ENCODE measurements at places on chromosomes 16 and 17.

DNA sequence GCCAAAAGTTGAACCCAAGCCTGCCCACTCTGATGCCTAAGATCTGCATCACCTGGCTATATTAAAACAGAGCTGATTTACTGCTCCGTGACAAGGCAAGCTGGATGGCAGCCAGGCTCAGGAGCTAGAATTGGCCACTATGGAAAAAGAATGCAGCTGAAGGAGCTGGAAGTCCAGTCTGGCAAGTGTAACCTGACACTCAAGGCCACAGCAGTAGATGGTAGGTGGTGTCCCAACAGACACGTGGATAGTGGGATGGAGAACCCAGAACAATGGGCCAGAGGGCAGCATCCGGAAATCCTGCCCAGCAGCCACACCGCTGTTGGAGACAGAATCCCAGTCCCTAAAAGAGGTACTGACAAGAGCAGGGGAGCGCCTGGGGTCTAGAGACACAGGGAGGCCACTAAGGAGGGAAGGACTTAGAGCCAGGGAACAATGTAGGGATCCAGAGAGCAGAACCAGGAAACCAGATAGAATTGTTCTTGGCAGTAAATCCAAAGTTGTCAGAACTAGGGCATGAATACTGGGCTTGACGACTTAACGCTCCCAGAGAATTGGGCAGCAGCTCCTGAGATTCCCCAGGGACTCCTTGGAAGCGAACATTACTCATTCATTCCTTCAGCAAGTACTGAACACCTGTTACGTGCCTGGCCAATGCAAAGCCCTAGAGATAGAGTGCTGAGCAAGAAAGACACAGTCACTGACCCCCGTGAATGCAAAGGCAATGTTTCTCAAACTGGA lies 85.7 kb downstream of the CDYL2 start:
- no peak for DNase-seq

GRCh38 chr16:87203060-87203656 lies 114.0 kb downstream of the C16orf95 start:
- peak; percentile 5 for DNase-seq

- no peak for DNase-seq
Measured at GRCh38 chr17:51674579-51675255, 414.4 kb downstream of the UTP18 start.

DNA sequence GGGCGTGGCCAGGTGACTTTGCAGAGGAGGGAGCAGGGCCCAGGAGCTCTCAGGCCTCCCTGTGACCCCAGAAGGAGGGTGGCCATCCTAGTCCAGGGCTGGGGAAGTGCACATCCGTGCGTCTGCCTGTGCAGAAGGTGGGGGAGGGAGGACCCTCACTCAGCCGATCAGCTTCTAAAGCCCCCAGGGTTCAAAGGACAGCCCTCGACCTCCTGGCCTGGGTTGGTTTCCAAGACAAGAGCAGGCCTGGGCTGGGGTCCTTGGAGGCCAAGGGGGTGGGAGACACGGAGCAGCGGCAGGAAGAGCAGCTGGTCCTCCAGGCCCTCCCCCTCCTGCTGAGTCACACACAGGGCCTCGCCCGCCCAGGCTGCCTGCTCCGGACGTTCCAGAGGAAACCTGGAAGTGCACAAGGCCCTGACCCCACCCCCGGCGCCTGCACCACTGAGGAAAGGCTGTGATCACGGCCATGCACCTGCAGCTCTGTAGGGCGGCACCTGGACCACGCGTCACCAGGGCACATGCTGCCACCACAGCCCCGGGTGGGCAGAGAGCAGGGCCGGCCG lies 67.1 kb upstream of the ZNF469 start:
- DNase-seq = no peak

DNA sequence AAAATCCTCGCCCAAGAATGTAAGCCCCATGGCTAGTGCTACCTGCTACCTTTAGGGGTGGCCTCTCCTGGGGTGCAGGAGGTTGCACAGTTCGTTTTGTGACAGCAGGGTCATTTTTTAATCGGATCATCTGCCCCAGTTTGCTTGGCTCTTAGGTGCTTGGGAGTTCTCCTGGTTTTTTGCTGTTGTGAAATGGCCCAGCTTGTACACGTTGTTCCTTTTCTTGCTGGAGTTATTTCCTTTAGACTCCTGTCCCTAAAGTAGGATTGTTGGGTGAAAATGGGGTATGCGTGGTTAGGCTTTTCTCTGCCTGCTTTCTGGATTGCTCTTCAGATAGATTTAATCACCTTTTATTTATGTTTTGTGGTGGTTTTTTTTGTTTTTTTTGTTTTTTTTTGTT lies 25.8 kb downstream of the ABCC1 start:
- no peak for DNase-seq

DNA sequence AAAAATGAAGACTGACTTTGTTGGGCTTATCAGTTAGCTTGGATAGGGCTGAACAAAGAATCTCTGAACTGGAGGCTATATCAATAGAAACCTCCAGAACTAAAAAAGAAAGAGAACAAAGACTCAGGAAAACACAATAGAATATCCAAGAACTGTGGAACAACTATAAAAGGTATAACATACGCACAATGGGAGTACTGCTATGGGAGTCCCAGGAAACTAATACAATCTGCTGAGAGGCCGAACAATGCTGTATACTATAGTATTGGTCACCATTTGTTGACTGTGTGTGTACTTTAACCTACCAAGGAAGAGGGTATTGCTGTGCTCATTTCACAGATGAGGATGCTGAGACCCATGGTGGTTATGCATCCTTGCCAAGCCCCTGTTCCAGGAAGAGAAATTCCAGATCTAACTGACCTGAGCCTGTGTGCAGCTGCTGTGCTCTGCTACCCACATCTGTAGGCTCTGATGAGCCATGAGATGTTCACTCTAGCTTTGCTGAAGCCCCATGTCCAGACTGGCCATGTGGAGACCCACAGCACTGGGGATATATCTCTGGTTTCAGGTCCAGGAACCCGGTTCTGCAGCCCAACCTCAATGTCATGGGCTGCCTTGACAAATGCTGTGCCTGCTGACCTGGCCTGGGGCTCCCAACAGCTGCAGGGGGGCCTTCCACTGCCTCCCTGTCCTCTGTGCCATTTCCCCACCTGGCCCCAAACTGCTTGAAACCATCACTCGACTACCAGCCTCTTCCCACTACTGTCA lies 254.3 kb upstream of the TNRC6C start:
- DNase-seq = no peak

DNA sequence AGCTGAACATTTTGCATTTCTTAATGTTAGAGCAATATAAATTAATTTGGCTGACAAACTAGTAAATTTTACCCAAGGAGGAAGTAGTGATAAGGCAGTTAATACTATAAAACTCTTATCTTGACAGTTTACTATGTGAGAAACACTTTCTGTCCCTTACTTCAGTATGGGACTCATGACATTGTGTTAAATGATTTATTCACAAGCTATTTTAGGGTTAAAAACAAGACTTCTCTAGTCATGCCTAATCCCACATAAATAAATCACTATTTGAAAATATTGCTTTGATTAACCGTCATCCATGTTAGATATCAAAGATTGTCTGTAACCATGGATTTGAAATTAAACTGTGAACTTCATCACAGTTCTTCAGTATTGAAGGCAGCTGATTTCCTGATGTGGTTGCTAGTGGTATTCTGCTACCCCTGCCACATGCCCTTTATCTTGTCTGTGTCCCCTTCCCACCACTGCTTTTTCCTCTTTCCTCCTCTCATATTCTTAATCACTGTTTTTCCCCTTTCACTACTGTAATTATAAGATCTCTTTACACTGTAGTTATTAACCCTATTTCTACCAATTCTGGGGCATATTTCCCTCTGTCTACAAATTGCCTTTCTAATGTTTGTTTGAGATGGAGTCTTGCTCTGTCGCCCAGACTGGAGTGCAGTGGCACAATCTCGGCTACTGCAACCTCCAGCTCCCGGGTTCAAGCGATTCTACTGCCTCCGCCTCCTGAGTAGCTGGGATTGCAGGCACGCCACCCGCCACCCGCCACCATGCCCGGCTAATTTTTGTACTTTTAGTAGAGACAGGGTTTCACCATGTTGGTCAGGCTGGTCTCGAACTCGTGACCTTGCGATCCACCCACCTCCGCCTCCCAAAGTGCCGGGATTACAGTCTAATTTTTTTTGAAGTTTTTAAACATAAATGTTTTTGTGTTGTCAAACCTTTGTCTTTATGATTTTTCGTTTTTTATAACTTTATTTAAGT lies 95.6 kb downstream of the STXBP4 start:
- no peak for DNase-seq

- DNase-seq = no peak
Measured at GRCh38 chr16:86968866-86969265, 348.3 kb downstream of the C16orf95 start.

GRCh38 chr17:77096570-77097214 lies 44.1 kb upstream of the SEC14L1 start:
- peak; percentile 53 for DNase-seq

DNA sequence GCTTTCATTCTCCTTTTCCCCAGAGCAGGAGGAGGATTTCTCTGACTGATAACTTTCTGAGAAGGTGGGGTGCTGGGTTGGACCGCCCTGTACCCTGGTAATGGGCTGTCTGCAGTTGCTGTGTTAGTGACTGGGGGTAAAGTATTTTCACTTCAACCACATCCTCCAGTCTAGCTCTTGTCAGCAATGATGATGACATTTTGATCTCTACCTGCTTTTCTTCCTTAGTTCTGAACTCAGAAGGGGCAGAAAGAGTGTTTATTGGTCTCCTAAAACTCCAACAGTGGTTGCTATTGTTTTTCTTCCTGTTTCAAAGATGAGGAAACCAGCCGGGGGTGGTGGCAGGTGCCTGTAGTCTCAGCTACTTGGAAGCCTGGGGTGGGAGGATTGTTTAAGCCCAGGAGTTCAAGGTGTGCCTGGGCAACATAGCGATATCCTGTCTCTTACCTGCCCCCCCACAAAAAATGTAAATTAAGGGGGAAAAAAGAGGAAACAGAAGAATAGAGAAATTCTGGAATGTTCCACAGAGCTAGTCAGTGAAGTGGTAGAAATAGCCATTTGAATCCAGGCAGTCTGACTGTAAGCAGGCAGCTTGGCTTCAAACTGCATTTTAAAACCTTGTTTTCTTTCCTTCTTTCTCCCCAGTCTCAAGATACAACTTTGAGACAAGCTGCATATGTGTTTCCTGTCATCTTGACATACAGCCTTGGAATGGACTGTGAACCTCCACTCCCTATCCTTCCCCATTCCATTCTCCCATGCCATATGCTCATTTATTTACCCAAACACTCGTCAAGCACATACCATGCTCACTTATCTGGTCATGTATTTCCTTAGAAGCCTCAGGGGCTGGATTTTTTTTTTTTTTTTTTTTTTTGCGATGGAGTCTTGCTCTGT lies 3.3 kb upstream of the N4BP1 start:
- DNase-seq = no peak

DNA sequence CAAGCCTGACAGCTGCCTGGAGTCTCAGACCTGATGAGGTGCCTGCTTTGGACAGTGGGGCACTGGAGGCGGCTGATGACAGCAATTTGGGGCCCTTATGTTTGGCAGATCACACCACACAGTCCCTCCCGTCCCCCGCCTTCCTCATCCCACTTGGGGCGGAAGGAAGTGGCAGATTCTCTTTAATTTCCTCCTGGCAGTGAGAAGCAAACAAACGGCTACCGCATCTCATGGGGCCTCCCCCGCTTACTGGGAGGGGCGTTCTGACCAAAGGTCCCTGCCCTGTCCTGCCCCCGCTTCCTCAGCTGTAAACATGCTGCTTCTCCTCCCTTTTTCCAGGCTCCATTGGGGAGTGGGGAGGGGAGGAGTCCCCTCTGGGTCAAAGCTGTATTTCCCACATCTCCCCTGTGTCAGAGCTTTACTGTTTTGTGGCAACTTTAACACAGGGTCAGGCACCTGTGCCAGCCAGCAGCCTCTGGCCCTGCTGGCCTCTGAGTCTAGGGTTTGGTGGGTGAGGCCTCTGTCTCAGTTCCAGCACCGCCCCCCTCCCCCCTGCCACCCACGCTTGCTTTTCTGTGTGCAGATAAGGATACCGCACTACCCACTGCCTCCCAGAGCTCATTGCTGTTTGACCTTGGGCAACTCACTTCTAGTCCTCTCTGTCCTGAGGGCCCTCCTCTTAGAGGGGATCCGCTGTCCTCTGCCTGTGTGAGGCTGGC lies 5.4 kb upstream of the NFATC3 start:
- DNase-seq = peak; percentile 97

- DNase-seq = no peak
Measured at GRCh38 chr16:84088695-84089395, 27.9 kb downstream of the MBTPS1 start.

DNA sequence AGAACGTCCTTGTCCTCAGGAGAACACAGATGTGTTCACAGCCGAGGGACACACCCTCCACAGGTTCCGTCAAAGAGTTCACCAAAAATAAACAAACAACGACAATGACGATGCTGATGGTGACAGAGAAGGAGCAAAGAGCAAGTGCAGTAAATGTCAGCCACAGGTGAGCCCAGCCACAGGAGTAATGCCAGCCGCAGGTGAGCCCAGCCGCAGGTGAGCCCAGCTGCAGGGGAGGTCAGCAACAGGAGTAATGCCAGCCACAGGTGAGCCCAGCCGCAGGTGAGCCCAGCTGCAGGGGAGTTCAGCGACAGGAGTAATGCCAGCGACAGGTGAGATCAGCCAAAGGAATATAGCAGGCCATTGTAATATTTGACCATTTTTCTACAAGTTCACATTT lies 315.2 kb downstream of the FOXL1 start:
- no peak for DNase-seq

DNA sequence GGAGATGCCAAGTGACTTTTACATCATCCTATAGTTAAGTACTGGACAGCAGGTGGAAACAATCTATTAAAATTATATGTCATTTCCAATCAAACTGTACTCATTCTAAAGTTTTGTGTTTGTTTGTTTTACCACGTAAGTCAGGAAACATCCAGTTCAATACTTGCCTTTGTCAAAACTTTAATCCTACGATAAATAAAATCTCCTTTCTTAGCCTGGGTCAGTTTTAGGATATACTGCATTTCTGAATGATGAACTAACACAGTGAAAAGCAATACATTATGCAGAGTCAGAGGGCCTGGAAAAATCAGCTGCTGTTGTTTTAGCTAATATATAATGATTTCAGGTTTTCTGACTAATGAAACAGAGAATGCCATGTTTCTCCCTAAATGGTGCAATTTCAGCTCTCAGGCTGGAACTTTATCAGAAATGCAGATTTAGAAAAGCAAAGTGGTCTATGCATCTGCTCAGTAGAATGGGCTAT lies 756.4 kb downstream of the CDH11 start:
- DNase-seq = no peak

DNA sequence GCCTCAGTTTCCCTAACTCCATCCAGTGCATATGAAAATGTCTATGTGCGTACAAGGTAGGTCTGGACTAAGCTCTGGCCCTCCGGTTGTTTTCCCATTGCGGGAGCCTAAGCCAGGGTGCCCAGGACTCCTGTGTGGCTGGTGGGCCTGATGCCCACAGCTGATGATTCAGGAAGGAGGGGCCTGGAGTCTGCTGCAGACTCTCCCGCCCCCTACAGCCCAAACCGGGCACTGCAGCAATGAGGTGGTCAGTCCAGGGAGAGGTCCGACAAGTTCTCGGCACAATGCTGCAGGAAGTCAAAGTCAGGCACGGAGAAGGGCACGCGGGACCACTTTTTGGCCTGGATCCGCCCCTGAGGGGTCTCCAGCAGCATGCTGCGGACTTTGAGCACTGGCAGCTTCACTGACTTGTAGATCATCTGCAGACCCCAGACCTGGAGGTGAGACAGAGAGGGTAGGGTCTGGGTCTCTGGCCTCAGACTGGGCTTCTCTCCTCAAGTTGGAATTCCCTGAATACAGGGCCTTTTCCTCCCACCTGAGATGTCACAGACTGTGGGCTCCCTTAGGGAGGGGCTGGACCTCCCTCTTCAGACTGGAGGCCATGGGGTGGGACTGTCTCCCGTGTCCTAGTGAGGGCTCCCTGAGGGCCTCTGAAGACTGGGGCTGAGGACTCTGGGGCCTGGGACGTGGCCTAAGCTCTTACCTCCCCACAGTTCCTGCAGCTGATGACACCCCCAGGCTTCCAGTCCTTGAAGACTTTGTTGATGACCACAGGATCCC lies 3.4 kb upstream of the ZNF385C start:
- DNase-seq = peak; percentile 33

All from T-helper 2 cell (primary cell).